ENCODE measurements at places on chromosomes 12 and 14.
A peak's percentile ranks its signal among the peaks of the same experiment; 100 is the strongest.

DNA sequence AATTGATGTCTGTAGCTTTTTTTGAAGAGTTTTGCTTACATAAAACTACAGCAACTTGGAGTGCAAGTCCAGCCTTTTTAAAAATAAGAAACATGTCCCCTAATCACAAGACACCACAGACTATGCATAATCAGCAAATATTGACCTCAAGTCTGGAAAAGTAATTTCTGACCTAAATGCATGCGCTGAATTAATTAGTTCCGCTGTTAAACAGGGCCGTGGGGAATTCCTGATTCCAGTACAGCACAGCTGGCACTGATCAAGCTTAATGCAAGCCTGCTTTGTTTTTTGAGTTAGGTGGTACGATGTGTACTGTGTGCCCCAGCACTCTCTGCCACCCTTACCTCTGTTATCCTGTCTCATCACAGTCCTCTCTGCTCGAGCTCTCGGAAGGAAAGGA is 9.2 kb downstream of the MLH3 start:
- peak; percentile 45 for DNase-seq

GRCh38 chr14:59247801-59248584 is 59.5 kb downstream of the DAAM1 start:
- DNase-seq: no peak

- no peak for DNase-seq
Observed at GRCh38 chr12:102436867-102437266, 43.5 kb downstream of the IGF1 start.

GRCh38 chr12:104942075-104942474 is 16.0 kb downstream of the SLC41A2 start:
- DNase-seq: no peak

DNA sequence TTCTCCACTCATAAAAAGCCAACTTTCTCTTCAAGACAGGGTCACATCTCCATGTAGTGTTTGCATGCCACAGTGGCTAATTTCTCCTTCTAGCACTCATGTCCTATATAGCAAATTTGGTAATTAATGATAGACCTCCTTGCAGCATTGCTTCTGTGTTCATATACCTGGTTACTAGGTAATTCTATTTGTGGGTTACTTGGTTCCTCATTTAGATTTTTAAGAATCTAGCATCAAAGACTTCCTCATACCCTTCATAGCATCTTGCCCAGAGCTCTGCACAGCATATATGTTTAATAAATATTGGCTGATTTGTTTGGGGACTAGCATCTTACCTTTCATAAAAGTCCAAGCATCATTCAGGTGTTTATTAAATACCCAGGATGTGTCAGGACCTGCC is 152.1 kb downstream of the DUSP6 start:
- no peak for DNase-seq

DNA sequence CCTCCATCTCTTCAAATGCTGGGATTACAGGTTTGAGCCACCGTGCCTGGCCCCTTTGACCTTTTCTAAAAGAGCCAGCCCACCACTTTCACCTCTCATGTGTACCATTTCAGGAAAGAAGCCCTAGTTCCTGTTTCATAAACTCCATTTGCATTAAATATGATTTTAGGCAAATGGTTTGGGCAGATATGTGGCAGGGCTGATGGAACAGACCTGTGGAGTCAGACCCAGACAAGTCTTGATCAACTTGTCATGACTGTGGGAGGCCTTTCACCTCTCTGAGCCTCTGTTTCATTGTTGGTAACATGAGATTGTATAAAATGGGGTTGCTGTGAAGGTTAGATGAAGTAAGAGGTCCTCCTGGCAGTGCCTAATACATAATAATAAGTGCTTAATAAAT is 5.2 kb upstream of the MAP3K9 start:
- DNase-seq: no peak

DNA sequence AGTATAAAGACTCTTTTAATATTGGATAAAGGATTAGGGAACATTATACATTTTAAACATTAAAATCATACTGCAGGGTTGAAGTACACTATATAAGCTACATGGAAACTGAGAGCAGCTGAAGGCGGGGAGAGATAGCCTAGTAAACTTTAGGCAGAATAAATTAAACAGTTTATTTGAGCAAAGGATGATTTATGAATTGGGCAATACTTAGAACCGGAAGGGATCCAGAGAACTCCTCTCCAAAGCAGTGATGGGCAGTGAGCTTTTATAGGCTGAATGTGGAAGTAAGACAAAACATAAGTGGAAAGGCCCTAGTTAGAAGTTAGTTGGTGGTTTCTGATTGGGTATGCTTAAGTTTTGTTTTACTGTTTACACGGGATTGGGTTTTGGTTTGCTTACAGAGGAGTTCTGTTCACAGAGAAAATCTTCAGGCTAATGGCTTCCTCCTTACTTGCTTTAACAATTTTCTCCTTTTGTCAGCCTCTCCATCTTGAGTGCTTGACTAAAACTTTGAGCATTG is 18.9 kb downstream of the LEMD3 start:
- no peak for DNase-seq

GRCh38 chr14:102066041-102066451 is 20.8 kb downstream of the HSP90AA1 start:
- no peak for DNase-seq

- DNase-seq: no peak
Observed at GRCh38 chr12:1886396-1887008, 31.9 kb downstream of the CACNA2D4 start.

- peak; percentile 57 for DNase-seq
Observed at GRCh38 chr12:74889563-74890236, 319.9 kb downstream of the KCNC2 start.

DNA sequence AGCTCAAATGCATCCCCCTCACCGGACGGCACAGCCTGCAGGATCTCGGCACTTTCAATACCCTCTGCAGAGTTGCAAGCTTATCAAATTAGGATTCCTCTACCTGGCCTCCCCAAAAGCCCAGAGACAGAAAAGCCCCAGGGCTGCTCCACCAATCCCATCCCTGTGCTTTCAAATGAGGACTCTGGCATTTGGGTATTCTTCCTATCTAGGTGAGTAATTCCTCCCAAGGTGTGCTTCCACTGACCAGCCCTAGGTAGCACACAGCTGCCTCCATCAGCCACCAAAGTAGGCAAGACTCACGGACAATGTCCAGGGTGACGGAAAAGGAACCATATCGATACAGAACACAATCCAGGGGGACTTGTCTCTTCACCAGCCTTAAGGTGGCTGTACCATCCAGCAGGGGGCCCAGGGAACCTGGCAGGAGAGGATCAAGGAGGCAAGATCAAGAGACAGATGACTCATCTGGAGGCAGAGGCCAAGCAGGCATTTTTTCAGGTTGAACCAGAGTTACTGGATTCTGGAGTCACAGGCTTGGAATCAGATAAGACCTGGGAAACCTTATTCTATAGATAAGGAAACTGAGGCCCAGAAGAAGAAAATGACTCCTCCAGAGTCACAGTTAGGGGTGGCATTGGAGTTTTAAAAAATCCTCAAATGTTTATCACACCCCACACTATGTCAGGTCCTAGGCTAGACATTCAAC is 9.9 kb downstream of the PMEL start:
- DNase-seq: peak; percentile 46

DNA sequence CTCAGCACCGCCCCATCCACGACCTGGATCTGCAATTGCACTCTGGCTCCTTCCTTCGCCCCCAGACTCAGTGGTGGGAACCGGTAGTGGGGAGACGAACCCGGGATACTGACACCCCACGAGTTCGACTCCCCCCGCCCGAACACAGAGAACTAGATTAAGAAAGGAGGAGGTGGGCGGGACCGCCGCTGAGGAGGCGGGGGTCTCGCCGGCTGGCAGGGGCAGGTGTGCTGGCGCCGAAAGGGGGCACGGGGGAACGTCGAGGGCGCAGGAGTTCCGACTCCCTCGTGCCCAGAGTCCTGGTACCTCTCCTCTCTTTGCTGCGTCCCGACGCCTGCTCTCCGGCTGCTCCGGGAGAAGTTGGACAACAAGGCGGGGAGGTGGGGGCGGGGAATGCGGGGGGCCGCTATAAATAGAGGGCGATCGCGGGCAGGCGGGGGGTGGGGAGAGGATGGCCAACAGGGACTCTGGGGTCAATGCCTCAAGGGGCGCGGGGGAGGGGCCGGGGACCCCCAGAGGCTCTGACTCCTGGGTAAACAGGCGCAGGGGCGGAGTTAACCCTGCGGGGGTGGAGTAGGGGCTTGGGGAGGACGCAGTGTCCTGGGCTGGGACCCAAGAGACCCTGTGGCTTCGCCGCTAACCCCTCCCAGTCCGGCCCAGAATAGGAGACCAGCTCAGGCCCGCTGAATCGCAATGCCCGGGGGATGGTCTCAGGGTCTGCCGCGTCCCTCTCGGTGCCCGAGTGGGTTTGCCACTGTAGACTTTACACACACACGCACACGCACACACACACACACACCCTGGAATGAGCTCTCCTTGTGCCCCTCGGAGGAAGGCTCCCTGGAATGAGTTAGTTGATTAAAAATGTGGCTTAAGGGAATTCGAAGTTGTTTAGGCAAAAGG is 761 bp upstream of the NDRG2 start:
- no peak for DNase-seq

- peak; percentile 37 for DNase-seq
Observed at GRCh38 chr14:95248432-95248831, 71.3 kb downstream of the CLMN start.

- no peak for DNase-seq
Observed at GRCh38 chr14:96803958-96804357, 6.8 kb downstream of the VRK1 start.

DNA sequence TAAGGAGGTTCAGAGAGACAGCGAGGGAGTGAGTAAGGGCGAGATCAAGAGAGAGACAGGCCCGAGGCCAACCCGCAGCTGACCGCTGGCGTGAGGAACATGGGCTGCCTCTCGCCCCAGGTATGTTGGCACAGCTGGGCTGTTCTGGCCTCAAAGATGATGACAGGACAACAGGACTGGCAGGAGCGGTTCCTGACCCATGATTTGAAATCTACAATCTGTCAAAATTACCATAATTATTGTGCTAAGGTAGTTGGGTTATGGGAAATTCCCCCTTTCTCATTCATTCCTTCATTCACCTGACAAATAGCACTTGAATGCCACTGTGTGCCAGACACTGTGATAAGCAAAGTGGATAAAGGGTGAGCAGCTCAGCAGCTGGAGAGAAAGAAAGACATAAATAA is 5.1 kb upstream of the ENDOU start:
- DNase-seq: no peak

DNA sequence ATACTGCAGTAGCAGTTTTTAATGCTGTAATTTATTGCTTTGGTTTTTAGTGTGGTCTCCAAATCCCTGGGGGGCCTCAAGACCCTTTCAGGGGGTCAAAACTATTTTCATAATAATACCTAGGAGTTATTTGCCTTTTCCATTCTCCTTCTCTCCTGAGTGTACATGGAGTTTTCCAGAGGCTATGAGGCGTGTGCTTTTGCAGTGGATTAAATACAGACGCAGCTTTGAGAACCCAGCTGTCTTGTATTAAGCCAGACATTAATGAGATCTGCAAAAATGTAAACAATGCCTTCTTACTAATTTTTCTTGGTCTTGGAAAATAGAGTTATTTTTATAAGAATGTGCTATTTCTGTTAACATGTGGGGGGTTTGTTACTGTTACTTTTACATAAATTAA is 68.6 kb downstream of the SLC25A47 start:
- DNase-seq: no peak

DNA sequence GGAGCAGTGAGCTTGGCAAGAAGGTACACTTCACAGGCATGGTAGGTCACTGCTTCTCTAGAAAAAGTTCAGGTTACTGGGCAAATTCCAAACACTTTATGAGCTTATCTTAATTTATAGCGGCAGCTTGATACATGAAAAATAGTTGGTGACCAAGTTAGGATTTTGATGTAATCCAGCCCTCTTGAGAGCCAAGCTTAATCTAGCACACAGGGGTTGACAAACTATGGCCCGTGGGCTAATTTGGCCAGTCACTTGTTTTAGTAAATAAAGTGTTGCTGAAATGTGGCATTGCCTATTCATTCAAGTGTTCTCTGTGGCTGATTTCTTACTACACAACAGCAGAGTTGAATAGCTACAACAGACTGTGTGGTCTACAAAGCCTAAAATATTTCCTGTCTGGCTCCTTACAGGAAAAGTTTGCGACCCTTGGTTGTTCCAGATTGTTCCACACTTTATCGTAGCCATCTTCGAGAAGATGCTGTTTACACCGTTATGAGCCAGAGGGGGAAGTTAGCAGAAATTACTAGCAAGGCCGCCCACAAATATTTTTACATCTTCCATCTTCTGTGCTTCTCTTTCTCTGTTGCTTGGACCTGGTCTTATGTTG is 120.9 kb downstream of the DAAM1 start:
- DNase-seq: no peak

GRCh38 chr12:55847603-55848291 is 5.0 kb upstream of the MMP19 start:
- DNase-seq: peak; percentile 99

DNA sequence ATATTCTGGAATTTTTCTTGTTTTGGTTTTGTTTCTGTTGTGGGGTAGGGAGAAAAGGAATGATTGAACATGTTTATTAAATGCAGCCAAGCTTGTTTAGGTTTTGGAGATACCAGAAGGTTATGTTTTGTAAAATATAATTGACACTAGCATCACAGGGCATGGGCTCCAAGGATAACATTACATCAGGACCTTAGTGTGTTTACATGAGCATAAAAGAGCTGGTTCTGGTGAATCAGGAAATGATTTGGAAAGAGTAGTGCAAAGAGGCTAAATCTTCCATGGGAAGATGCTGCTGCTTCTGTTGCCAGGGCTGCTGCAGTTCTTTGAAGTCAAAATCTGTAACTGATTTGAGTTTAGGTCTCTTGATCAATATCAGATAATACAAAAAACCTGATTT is 118.7 kb downstream of the ETNK1 start:
- no peak for DNase-seq

DNA sequence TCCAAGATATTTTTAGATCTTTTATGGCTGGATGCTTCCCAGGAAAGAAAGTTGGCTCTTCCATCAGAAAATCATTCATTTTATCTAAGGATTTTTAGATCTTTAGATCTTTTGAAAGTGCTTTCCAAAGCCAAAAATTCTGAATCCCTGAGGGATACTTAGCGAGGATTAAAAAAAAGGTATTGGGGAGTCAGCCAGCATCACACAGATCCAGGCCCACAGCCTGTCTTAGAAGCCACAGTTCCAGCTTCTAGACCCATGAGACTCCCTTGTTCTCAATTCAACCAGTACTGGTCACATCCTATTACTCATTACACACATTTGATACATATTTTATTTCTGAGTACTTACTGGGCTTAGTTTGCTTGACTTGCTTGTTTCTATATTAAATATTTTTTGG is 49.9 kb downstream of the TSPAN8 start:
- DNase-seq: no peak

- DNase-seq: no peak
Observed at GRCh38 chr12:4828176-4828575, 81.5 kb upstream of the KCNA1 start.

- DNase-seq: no peak
Observed at GRCh38 chr12:2844786-2845185, 10.0 kb upstream of the NRIP2 start.

DNA sequence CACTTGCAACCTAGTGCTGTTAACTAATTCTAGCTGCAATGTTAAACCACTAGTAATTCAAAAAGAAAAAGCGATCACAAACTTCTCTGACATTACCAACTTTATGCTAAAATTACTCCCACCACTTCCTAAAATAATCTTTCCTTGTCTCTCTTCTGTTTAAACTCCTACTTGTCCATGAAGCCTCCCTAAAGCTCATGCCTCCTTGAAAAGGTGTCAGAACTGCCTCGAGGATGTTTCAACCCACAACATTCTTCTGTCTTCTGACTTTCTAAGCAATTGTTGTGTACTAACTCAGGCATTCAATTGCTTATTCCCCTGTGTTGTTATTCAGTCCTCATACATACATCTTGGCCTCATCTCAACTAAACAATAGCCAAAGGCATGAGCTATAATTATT is 5.9 kb downstream of the GNPTAB start:
- no peak for DNase-seq
